ENCODE measurements at places on chromosomes 6 and 20.

DNA sequence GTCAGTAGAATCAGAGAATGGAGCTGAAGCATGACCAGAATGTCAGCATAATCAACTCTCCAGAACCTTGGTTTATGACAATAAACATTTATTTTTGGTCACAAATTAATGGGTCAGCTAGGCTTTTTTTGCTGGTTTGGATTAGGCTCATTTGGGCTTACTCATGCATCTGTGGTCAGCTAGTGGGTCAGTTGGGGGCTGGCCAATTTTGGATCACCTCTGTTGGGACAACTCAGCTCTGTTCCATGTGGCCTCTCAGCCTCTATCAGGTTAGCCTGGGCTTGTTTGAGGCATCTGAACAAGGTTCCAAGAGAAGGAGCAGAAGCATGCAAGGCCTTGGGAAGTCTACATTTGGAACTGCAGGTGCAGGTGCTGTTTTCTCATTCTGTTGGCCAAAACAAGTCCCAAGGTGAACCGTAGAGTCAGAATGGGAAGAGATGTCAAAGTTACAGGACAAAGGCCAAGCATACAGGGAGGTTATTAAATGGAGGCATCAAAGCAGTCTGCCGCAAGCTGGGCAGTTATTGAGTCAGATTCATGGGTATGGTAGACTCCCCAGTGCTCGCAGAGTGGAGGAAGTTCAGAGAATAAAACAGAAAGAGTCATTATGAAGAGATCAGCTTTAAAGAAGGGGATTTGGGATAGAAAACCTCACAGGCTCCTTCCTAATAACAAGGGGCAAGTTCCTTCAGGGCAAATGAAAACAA, 173.0 kb downstream of the PLCB4 start:
- no peak for DNase-seq

DNA sequence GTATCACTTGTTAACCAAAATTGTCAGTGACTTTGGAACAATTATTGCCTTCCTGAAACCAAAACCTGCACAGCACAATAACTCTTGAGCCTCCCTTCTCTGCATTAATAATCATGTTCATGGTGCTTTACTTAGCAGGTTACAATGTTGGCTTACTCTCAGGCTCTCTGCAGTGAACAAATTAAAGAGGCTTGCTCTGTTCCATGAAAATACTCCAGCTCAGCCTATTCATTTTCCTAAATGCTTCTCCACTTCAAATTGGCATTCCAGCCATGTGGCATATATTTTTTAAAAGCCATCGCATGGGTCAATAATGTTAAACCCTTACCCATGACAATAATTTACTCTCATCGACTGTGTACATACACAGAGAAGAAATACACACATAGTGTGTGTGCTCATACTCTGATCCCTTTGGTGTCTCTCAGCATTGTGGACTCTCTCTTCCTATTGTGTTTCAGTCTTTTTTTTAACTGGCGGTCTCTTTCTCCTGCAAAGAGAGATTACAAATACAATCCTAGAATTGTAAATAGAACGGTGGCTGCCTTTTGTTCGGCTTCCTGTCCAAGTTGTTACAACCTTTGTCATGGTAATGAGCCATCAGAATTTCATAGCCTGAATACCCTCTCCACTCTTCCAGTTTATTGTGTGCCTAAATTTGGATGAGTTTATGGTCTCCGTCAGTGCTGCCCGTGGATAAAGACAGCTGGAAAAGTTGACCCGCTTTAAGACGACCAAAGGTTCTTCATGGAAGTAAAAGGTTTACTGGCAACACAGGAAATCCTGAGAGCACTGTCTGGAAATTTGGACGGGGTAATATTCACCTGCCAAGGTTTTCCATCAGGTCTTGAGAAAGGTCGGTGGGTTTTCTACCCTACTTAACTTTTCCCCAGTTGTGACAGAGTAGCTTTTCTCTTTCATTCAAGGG, 263.6 kb downstream of the CD83 start:
- DNase-seq, result no peak

DNA sequence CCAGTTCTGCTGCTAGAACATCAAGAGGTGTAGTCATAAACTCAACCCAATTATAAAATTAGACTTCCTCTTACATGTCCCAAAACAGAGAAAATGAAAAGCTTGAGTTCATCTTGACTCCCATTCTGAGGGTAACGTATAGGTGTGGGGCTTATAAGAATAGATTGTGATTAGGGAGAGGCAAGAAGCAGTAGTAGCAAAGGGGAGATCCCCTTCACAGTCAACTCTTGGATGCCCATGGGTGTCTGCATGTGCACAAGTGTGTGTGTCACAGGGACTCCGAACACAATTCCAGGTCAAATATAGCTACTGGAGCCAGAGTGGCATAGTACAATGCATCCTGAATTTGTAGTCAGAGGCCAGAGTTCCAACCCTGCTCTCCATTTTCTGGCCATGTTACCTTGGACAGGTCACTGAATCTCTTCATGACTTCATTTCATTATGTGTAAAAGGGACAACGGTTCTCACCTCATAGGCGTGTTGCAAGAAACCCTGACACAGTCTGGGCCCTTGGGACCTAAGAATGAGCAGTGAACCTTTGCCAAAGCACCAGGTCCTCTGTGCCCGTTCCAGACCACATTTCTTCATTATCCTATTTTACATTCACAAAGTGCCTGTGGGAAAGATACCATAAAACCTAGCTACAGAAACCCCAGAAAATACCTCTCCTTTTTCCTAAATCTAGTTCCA, 11.8 kb downstream of the GSTA4 start:
- DNase-seq, result no peak

DNA sequence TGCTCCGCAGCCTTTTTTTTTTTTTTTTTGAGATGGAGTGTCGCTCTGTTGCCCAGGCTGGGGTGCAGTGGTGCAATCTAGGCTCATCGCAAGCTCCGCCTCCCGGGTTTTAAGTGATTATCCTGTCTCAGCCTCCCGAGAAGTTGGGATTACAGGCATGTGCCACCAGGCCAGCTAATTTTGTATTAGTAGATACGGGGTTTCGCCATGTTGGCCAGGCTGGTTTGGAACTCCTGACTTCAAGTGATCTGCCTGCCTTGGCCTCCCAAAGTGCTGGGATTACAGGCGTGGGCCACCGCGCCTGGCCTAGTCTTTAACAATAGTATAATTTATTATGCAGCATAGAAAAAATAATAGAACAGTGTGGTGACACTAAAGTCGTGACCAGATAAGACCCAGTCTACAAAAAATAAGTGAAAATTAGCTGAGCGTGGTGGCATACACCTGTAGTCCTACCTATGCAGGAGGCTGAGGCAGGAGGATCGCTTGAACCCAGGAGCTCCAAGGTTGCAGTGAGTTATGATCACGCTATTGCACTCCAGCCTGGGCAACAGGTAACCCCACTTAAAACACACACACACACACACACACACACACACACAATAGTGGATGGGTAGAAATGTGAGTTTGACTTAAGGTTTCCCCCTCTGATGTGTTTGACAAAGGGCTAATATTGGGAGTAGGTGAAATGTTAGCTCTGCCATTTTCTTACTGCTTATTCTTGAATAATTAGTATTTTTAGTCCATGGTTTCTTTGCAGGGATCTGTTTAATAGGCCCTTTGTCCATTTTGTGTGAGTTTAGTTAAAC, 6.5 kb downstream of the PIM1 start:
- no peak for DNase-seq

GRCh38 chr20:50664254-50664653, 27.1 kb downstream of the RIPOR3 start:
- DNase-seq, result no peak

DNA sequence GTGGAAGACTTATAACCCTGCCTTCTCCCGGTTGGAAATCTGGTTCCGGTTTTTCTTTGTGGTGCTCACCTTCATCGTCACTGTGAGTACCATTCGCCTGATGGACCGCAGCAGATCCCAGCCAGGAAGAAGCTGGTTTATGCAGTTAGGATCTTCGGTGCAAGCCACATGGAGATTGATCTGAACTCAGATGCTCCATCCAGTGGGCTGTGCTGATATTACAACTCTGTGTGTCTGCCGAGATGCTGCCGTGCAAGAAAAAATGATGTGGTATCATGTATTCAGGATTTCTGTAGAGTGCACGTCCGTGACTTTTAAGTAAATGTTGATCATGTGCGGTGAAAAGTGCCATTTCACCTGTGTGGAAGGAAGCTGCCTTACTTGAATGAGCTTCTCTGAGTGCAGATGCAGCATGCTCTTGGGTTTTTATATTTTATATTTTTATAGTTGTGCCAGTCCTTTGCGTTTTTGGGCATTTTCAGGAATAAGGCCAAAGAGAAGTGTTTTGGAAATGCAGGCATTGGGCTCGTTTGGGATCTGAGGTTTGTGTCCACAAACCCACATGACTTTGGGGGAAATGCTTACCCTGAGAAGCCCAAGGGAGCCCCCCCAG, 39.2 kb downstream of the DYNLT1 start:
- peak; percentile 14 for DNase-seq

DNA sequence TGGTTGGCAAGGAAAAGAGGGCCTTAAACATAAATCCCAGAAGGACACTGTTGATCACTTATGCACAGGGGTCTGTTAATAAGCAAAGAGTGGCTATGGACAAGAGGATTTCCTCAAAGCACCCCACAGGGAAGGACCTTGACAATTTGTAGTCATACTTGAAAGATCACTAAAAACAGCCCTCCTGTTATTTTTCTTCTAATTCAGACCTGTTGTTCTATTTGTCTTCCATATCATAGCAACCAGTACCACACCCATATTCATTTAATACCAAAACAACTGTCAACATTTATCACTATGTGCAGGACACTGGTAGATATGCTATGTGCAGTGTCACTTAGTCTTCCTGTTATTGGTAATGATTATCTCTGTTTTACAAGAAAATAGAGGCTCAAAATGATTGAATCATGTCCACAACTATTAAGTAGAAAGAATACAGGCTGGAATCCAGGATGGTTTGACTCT, 3.2 kb upstream of the DYNLRB1 start:
- no peak for DNase-seq

DNA sequence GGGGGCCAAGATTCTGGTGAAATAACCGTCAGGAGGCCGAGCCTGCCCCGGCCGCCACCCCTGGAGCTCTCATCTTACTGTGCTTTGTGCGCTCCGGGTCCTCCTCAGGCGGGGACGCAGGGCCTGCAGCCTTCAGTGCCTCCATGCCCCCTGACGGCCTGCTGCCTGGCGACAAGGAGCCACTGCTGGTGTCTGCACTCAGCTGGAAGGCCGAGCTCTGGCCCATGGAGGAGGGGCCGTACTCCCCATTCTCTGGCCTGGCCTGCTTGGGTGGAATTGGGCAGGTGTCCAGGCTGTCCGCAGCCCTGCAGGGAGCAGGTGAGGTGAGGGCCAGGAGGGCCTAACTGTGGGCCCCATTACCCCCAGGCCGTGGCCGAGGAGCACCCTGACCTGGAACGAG, 5.3 kb downstream of the ZNF512B start:
- no peak for DNase-seq

- DNase-seq, result no peak
Measured at GRCh38 chr20:21677261-21677660, 28.2 kb upstream of the PAX1 start.

- DNase-seq, result no peak
Measured at GRCh38 chr20:35773154-35773751, 1.4 kb downstream of the PHF20 start.

GRCh38 chr6:167934426-167934864, 63.0 kb upstream of the KIF25 start:
- no peak for DNase-seq

DNA sequence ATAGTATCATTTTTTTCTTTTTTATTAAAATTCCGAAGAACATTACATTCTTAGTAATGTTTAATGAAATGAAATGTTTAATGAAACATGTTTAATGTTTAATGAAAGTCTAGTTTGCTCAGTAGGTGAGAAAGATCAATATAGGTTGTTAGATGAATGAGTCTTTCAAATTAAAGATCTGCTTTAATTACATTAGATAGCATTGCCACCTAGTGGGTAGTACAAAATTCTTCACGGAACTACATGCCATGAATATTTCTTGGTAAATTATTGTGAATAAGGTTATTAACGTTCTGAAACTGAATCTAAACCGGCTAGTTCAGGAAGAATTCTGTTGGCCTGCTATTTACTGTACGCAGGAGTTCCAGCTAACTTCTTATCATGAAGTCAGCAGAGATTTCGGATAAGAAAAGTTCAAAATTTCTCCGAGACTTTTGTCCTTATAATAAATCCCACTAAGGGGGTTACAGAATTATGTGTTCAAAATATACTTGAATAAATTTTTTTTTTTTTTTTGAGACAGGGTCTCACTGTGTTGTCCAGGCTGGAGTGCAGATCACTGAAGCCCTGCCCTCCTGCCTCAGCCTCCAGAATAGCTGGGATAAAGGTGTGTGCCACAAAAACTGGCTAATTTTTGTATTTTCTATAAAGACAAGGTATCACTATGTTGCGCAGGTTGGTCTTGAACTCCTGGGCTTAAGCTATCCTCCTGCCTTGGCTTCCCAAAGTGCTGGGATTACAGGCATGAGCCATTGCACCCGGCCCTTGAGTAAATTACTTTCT, 7.9 kb upstream of the GMNN start:
- no peak for DNase-seq

DNA sequence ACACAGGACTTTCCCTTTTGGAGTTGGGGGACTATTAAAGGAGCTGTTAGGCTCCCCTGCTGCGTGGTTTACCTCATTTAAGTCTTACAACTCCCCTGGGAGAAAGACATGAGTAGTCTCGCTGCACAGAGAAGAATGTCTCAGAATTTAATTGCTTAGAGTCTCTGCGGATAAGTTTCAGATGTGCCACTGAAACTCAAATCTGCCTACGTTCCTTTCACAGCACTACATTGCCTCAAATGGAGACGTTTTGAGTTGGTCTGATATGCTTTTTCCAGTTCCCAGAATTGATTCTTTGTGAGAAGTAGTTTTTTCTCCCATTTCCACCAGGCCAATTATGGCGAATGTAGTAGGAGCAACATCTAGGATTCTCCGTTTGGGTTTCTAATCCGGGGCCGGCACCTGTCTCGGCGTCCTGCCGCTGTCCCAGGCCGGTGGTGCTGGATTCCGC, 532 bp upstream of the SLC35F1 start:
- no peak for DNase-seq

DNA sequence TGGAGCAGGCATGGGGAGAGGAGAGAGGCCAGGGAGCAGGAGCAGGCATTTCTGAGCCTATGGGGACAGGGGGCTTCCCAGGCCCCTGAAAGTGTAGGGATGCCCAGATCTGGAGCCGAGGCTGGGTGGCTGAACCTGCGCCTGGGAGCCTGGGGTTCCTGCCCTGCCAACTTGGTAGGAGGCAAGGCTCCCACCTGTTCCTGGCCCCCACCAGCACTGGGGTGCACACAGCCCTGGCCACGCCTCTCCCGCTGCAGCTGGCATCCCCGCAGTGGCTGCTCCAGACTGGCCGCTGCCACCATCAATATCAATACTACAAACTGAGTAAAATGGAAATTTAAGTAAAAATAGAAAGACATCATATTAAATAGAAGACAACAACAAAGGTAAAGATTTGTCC, 684.9 kb upstream of the MAP3K7 start:
- DNase-seq, result no peak

- no peak for DNase-seq
Measured at GRCh38 chr6:166554316-166554715, 32.2 kb downstream of the RAMACL start.

Data from stimulated activated CD4-positive, alpha-beta T cell treated with anti-CD3 and anti-CD28 coated beads, Interleukin-1b, Interleukin-23, amount 100 ng/mL, for 24 hours (primary cell).